ENCODE measurements at places on chromosomes 4 and X.

DNA sequence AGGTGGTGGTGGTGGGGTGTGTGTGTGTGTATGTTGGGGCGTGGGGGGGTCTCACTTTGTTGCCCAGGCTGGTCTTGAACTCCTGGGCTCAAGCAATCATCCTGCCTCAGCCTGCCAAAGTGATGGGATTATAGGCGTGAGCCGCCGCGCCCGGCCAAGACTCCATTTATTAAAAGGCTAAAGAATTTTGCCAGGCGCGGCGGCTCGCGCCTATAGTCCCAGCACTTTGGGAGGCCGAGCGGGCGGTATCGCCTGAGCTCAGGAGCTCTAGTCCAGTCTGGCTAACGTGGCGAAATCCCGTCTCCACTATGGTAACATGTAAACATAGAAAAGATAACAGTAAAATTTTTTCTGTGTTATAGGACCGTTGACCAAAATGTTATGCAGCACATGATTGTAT lies 3.7 kb upstream of the UBA1 start:
- no peak for ATAC-seq

DNA sequence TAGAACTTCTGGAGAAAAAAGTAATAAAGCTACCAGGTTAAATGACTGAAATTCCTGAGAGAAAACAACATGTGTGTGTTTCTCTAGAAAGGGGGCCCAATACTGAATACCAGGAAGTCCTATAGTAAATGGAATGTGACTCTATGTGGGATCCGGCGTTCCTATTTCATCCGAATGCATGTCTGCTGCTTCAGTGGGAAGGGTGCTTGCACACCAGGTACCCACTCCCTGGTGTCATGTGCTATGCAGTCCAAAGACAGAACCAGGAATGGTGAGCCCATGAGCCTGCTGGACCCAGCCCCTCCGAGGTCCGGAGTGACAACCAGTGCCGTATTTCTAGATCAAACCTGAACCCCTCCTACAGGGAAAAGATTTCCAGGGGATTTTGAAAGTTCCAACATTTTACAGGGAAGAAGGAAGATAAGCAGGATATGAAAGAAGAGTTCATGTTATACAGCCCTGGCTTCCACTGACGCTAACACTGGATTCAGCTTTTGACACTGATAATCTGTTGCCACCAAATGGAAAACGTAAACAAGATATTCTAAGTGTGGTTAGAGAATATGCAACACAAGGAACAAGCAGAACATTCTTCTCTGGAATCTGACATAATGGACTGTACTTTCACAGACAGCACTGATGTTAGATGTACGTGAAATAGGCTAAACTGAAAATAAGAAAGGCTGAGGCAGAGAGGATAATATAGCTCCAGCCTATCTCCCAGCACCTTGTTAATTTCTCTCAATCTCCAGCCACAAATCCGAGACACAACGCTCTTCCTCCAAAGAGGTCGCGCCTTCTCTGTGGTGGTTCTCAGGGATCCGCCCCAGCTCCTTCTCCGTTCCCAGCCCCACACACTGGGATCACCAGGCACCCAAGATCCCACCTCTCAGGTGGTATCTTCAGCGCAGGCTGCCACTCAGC lies 725 bp upstream of the CXCL1 start:
- ATAC-seq, result peak; percentile 52

GRCh38 chr4:16894406-16894805 lies 4.0 kb downstream of the LDB2 start:
- no peak for ATAC-seq

DNA sequence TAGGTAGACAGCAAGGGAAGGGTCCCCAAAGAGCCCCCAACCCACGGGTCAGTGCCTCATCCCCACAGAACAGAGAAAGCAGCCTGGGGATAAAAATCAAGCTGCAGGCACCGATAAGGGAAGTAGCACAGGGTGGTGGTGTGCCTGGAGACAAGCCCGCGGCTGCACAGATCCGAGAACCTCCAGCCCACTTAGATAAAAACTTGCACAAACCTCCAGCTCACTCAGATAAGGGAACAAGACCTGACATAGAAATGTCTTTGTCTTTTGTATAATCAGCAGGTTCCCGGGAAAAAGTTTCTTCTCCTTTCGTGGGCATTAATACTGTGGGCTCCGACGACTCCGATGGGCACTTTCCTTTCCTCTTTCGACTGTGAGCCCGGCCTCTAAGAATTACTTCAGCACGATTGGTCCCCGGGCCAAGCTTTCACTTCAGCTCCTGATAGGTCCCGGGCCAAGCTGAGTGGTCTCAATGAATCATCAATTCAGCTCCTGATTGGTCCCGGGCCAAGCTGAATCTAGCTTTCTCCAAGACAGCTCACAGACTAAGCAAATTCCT lies 32.4 kb downstream of the PRDX4 start:
- ATAC-seq, result no peak

DNA sequence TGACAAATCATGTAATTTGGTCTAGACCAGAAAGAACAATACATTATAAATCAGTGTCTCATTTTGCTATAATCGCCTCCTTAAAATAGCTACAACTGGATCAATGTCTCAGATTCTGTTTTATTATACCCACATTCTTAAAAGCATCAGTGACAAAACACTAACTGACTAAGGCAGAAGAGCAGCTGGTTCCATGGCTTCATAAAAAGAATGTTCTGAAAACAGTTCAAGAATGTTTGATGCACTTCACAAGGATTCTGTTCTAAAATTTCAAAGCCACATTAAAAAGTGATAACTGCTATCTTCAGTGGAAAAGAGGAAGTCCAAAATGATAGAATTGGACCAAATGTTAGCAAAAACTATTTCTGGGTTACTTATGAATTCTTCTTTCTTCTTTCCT lies 69.8 kb downstream of the COL25A1 start:
- no peak for ATAC-seq

GRCh38 chr4:47543331-47543730 lies 58.3 kb downstream of the ATP10D start:
- ATAC-seq, result no peak

DNA sequence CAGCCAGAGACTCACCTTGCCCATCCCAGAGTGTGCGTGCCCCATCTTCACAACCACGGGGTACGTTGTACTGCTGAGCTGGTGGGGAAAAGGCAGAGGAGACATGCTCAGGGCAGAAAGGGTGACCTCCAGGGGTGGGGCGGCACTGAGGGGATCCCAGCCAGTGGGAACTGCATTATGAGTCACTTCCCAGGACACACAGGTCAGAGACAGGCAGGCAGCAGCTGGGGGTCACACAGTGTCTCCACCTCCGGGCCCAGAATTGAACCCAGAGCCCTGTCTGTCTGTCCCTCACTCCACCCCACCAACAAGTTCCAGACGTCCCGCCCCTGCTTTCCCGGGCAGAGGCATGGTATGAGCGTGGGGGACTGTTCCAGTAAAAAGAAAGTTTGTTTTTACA lies 4.8 kb upstream of the TIMP1 start:
- no peak for ATAC-seq

GRCh38 chr4:119835613-119835910 lies 207.0 kb upstream of the PDE5A start:
- no peak for ATAC-seq

GRCh38 chrX:44054863-44055601 lies 81.8 kb upstream of the NDP start:
- no peak for ATAC-seq

GRCh38 chr4:27048429-27049238 lies 188.0 kb downstream of the STIM2 start:
- ATAC-seq, result peak; percentile 61

- no peak for ATAC-seq
Observed at GRCh38 chr4:38233727-38234480, 273.7 kb downstream of the PTTG2 start.

DNA sequence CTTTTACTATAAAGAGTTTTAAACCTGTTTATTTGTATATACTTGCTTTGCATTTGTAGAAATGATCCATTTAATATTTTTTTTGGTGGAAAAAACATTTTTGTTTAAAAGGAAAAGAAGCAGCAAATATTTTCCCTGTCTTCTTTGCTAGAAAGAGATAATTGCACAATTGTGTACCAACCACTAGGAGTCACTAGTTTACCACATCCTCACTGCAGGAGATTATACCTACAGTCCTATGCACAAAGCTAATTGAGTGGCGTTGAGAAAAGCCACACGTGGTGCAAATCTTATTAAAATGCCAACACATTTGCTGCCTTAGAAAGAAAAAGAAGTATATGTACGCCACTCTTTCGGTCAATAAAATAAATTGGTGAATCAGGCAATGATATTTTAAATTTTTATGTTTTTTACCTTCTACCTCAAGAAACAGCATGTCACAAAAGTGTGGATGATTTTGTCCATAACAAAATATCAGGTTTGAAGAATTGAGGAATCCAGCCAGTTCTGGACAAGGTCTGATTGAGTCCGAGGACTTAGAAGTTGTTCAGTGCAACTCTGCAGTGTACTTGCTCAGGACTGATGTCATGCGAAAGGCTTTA lies 102.9 kb downstream of the GRXCR1 start:
- peak; percentile 71 for ATAC-seq

- no peak for ATAC-seq
Observed at GRCh38 chr4:146222313-146222712, 8.0 kb downstream of the REELD1 start.

DNA sequence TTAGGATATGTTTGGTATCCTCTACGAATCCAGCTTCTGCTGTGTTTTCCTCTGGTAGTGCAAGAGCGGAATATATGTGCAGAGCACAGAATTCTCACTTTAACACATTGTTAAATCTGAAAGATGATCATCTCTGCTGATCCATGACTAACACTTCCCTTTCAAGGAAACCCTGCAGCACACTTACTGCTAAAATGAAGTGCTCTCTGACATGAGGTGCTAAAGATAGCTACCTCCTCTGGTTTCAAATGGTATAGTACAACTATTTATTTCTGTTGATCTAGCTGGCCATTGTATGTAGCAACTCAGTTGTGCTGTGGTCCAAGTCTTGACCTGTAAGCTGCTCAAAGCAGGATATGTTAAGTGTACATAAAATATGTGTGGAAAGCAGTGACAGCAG lies 162.4 kb upstream of the FMR1 start:
- no peak for ATAC-seq

DNA sequence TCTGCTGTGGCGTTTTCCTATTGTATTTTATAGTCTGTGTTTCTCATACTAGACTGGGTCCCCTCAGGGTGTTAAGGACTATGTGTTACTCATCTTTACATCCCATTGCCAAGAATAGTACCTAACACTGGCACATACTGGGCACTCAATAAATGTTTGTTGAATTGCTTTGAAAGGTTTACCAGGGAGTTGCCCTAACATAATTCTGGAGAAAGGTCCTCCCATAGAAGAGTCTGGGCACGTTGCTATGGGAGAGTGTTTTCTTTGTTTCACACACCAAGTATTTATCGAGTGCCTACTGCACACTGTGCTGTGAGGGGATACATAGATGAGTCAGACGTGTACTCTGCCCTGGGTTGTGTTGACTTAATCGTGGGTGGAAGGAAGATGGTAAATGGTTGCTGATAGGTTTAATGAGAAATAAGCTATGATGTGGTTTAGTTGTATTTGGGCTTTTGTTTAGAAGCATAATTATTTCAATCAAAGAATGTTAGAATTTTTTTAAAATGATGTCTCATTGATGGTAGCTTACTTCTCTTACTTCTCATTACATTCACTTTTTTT lies 42.9 kb downstream of the AFF1 start:
- peak; percentile 100 for ATAC-seq

GRCh38 chr4:38967260-38968095 lies 64.7 kb downstream of the TMEM156 start:
- ATAC-seq, result peak; percentile 66

DNA sequence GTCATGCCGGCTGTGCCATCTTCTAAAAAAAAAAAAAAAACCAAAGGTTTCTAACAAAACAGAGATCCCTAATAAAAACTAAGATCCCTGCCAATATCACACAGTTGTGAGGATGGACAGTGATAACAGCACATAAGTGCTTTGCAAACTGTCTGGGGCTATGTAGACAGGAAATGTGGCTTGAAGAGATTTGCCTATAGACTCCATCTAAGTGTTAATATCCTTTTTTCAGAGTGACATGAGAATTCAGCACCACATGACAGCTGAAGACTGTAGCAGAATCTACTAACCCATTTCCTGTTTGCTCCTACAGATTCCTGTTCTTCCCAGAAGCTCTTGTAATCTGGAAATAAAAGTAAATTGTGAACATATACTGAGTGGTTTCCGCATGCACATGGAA lies 215.4 kb downstream of the KDR start:
- ATAC-seq, result no peak

DNA sequence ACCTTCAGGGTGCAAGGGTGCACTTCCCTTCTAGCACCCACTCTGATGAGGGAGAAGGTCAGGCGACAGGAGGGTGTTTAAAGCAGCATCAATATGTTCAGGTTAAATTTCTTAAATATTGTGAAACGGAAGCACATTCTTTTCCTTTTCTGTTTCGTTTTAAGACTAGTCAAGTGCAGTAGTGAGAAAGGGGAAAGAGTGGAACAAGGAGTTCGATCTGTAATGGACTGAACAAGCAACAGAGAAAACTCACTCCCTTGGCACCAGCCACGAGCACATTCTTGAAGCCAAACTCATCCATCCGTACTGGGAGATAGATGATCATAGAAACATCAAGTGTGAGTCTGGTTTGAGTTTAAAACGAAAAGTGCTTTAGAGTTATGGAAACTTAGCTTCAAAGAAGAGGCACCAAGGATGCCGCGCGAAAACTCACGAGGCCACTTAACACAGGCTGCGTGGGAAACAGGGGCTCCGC lies 815 bp downstream of the FAM53A start:
- ATAC-seq, result peak; percentile 8

DNA sequence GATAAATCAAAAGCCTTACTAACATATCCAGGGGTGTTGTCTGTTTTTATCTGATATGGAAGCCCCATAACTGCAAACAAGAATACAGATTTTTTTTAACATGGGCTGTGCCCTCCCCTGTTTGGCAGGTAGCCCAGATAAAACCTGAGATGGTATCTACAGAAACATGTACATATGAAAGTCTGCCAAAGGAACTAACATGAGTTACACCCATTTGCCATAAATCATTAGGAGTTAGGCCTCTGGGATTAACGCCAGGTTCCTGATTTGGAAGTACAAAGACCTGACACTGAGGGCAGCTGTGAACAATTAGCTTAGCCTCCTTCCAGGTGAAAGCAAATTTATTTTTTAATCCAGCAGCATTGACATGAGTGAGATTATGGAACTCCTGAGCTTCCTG lies 264.3 kb downstream of the TECRL start:
- no peak for ATAC-seq

GRCh38 chr4:186020793-186021407 lies 48.1 kb upstream of the TLR3 start:
- no peak for ATAC-seq

GRCh38 chrX:10008483-10009056 lies 41.4 kb downstream of the CLDN34 start:
- no peak for ATAC-seq

DNA sequence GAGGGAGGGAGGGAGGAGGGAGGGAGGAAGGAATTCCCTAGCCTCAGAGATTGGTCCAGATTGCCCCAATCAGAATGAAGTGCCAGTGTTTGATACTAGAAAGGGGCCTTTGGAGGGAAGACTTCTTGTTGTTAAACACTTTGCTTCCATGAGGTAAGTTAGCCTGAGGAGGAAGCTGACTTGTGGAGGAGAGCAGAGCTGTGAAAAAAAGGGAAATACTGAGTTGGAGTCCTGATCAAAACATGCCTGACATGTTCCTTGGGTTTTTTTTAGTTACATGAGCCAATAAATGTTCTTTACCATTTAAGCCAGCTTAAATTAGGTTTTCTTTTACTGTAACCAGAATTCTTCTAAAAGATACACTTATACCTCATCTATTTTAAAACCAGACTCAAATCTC lies 57.6 kb downstream of the GSX2 start:
- ATAC-seq, result no peak

GRCh38 chrX:136310411-136310810 lies 9.6 kb downstream of the ADGRG4 start:
- ATAC-seq, result no peak

Data from motor neuron (in vitro differentiated cells).